ENCODE measurements at places on chromosomes 1 and 21.

DNA sequence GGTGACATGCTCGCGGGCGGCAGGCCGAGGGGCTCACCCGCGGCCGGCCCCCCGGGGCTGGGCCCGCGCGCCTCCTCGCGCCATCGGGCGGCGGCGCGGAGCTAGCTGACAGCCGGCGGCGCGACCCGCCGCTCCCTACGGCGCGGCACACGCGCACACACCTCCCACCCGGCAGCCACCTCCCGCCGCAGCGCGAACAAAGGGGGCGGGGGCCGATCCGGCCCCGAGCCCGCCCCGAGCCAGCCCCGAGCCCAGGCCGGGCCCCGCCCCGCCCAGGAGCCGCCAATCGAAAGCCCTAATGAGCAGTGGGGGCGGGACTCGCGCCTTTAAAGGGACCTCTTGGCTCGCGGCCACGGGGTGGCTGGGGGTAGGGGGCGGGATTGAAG lies at the start of gene KIF21B:
Gene KIF21B (minus strand): TSS at position 198 of the 386 bp plus-strand sequence. CDS start 331 bp downstream, outside the sequence.
- peak; percentile 82 for DNase-seq

GRCh38 chr21:46600978-46601377 lies 3.9 kb downstream of the S100B start:
- DNase-seq: no peak

DNA sequence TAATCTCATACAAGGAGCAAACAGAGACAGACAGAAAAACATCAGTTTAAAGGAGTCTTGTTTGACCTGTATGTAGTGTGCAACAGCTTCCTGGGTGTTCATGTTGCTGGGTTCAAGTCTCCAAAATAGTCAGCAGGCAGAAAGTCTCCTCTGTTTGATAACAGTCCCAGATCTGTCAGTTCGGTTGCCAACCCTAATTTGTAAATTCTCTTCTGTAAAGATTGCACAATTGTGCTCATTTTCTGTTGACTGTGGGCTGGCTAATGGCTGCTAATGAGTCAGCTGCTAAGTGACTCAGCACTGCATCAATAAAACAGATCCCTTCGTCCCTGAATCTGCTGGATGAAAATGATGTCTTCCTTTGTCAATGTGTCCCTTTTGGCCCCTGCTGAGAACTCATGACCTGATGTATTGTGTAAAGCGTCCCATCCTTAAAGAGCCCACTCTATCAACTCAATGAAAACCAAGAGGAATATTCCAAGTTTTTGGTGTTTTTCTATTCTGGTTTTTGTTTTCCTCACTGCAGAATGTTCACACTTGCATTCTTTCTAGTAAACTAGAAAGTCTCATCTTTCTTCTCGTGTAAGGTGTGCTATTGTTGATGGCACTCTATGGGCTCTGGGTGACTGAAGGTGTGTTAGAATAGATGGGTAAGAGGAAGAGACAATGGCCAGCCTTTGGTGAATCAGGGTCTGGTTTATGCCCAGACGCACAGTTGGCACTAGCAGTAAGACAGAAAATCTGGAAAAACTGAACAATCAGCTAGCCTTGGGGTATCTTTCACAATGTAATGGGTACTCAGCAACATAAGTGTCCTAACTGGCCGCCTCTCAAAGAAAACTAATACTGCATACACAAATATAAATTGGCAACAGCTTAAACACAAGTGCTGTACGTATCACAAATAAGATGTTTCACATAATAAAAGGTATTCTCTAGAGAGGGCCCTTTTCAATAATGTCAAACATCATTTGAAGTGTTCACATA lies 75.1 kb upstream of the SIPA1L2 start:
- peak; percentile 64 for DNase-seq

DNA sequence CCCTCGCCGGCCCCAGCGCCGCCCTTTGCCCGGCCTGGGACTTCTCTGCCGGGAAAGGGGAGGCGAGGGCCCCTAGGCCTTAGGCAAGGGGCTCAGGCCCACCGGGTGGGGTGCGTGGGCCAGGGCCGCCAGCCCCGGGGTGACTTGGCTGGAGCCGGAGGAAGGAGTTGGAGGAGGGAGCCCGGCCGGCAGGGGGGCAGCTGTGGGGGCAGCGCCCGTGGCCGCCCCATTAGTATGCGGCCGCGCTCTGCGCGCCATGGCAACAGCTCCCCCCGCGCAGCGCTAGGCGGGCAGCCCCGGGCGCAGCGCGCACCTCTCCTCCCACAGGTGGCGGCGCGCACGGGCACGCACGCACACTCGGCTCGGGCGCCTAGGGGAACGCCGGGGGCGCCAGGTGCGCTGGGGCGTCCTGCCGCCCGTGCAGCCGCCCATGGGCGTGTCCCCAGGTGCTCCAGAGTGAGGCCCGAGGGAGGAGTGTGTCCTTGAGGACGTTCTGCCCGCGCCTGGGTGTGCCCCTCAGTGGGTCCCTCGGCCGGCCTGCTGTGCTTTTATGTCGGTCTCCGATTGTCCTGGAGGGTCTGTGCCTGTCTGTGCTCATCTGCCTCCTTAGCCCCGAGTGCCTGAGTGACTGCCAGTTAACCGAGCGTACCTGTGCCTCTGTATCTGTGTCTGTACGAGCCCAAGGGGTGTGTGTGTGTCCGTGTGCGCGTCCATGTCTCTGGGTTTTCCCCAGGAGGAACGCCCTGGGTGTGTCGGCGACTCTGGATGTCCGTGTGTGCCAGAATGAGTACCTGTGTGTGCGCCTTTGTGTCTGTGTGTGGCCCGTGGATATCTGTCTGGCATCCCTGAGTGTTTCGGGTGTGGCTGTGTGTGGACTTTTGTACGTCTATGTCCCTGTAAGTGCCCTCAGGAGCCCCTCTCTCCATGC lies 38.2 kb upstream of the WASF2 start:
- DNase-seq: no peak

- DNase-seq: no peak
Observed at GRCh38 chr1:175191659-175192058, 917 bp downstream of the KIAA0040 start.

GRCh38 chr1:26097696-26098095 lies 13.9 kb upstream of the PDIK1L start:
- no peak for DNase-seq

GRCh38 chr1:8043621-8044020 lies 17.5 kb upstream of the ERRFI1 start:
- no peak for DNase-seq

DNA sequence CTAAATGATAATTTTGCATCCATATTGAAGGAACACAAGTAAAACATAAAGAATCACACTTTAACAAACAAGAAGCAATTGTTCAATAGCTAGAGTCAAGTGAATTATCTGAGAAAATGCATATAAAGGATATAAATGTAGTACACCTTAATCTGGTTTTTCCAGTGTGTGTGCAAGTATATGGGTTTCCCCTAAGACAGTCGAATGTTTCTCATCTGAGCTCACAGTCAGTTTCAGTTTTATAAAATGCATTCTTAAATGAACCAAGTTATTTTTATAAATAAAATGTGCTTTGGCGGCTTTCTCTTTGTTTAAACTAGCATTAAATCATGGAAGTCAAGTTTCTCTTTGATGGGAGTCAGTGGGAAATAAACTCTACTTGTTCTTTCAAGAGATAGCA lies 125.9 kb downstream of the PTPRC start:
- DNase-seq: no peak

GRCh38 chr1:109499081-109499480 lies 5.2 kb downstream of the CYB561D1 start:
- DNase-seq: no peak

- no peak for DNase-seq
Observed at GRCh38 chr1:23168079-23168444, 594 bp downstream of the LUZP1 start.

GRCh38 chr1:81156887-81157286 lies 643.8 kb upstream of the ADGRL2 start:
- no peak for DNase-seq

DNA sequence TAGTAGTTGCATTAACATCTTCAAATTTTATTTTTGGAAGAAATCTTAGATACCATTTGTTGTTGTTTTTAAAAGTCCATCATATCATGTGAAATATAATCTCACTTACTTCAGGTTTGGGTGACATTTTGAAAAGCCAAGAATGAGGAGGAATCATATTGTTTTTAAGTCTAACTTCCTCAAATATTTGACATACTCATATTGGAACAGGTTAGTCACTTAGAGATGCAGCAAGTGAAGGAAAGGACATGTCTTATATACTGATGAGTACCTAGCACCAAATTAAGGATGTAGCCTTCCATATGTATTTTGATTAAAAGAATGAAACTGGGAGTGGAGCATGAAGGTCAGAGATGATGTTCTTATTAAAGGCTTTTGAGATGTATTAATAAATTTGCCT lies 23.9 kb downstream of the GBP2 start:
- DNase-seq: no peak

DNA sequence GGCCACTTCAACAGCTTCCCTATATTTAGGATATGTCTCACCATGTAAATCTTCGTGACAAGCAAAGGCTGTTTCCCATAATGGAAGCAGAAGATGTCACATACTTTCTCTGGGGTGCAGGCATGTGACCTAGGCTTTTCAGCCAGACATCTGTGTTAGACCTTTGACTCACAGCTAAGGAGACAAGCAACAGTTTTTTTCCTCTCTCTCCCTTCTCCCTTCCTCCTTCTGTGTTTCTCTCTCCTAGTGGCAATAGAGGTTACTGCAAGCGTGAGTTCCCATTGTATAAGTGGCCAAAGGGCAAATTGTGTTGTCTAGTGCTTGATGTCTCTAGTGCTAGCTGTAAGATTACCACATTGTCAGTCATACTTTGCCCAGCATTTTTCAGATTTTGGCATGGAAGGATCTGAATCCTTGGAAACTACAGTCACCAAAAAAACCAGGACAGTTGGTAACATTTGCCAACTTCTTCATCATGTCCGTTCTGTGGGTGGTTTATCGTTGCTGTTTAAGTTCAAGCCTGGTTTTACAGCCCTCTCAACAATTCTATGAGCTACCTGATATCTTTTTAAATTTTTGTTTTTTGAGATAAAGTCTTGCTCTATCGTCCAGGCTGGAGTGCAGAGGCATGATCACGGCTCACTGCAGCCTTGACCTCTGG lies 44.4 kb upstream of the RABGAP1L start:
- no peak for DNase-seq

DNA sequence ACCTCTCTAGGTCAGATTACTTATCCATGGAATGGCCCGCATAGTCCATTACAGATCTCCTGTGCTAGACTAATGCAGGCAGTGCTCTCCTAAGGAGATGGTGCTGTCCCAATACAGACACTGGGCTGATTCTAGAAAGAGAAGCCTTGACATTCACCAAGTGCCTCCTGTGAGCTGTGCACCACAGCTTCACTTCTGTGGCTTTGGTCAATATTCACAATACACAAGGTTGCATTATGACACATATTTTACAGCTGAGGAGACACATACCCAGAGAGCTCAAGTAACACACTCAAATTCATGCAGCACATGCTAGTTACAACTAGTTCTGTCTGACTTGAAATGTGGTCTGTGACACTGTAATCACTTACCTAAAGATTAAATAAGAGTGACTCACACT lies 59.4 kb upstream of the LRRC8B start:
- DNase-seq: no peak

DNA sequence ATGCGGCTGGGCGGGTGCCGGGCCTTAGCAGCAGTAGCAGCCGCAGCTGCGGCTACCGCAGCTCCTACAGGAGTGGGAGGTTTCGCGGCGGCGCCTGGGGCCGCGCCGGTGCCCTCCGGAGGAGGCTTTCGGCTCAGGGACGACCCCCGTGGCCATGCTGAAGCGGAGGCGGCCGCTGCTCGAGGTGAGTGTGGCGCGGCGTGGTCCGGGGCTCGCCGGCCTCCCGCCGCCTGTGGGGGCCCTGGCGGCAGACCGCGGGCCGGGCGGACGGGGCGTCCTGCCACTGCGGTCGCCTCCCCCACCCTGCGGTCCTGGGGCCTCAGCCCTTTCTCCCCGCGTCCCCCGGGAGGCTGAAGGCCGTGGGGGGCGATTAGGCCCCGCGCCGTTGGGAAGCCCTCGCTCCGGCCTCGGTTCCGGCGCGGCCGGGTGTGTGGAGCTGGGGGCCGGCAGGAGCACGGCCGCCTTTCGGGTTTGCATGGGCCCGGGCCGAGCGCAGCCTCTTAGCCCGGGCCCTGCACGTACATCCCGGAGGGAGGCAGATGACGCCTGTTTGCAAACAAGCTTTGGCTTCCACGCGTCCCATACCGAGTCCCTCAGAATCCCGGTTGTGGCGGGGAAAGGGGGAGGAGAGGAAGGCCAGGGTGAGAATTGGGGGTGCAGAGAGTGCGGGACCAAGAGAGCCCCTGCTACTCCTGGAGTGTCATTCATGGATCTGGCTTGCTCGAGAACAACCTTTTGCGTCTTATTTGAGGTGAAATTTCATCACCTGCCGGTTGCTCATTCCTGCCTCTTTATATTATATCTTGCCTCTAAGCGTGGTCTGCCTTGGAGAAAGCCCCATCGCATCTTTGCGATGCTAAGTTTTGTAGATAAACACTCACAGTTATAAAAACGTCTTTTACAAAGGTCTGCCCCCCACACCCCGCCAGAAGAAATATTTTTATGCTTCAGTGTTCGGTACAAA lies 613 bp downstream of the ZFYVE9 start:
- peak; percentile 47 for DNase-seq

- no peak for DNase-seq
Observed at GRCh38 chr1:169858467-169858866, 35.2 kb downstream of the SCYL3 start.

- no peak for DNase-seq
Observed at GRCh38 chr1:70767377-70767776, 280.2 kb downstream of the PTGER3 start.

DNA sequence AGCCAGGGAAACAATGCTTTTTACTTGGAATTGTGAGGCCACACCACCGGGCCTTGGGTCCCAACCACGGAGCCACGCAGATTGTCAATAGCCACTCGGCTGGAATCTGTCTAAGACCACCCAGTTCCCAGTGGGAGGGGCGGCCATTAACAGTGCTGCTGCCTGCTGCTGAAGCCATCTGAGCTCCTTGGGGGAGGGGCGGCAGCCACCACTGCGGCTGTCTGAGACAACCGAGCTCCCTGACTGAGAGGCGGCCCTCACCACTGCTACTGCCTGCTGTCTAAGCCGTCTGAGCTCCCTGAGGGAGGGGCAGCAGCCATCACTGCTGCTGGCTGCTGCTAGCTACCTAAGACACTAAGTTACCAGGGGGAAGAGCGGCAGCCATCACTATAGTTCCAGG lies 64.3 kb downstream of the DMRTA2 start:
- no peak for DNase-seq

DNA sequence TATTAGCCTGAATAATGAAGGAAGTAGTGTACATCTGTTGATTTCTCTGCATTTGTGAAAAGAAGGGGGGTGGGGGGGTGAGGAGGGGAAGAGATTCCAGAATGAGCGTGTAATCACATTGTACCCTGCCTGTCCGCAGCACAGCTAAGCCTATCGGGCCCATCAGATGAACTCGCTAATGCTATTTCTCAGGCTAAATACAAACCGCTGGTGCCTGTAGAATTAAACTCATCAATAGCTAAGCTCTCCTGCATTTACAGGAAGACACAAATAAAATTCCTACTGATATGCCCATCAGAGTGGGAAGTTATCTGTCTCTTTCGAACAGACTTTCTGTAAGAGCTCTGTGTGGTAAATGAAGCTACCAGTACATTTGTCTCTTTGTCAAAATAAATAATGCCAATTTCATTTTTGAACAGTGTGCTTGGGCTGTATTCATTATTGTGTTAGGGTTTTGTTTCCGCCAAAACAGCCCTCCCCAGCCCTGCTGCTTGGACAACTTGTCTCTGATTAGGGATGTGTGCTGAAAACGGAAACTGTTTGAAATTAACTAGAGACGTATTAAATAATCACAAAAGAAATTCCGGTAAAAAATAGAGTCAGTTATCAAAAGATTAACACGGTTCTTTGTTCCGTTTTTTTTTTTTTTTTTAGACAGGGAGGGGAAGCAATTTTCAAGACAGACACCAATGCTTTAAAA lies 305.4 kb downstream of the TTLL7 start:
- no peak for DNase-seq
